ENCODE measurements at places on chromosomes 3 and 15.

- DNase-seq = no peak
Measured at GRCh38 chr3:45628746-45629145, 34.2 kb downstream of the LIMD1 start.

DNA sequence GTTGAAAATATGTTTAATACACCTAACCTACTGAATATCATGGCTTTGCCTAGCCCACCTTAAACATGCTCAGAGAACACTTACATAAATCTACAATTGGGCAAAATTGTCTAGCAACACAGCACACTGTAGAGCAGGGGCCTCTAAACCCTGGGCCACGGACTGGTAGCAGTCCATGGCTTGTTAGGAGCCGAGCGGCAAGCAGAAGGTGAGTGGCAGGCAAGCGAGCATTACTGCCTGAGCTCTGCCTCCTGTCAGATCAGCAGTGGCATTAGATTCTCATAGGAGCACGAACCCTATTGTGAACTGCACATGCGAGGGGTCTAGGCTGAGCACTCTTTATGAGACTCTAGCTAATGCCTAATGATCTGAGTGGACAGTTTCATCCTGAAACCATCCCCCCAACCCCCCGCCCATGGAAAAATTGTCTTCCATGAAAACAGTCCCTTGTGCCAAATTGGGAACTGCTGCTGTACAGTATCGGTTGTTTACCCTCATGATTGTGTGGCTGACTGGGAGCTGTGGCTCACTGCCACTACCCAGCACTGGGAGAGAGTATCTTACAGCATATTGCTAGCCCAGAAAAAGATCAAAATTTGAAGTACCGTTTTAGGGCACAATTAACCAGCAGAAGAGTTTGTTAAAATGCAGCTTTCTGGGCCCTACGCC is 26.1 kb downstream of the CMSS1 start:
- no peak for DNase-seq

DNA sequence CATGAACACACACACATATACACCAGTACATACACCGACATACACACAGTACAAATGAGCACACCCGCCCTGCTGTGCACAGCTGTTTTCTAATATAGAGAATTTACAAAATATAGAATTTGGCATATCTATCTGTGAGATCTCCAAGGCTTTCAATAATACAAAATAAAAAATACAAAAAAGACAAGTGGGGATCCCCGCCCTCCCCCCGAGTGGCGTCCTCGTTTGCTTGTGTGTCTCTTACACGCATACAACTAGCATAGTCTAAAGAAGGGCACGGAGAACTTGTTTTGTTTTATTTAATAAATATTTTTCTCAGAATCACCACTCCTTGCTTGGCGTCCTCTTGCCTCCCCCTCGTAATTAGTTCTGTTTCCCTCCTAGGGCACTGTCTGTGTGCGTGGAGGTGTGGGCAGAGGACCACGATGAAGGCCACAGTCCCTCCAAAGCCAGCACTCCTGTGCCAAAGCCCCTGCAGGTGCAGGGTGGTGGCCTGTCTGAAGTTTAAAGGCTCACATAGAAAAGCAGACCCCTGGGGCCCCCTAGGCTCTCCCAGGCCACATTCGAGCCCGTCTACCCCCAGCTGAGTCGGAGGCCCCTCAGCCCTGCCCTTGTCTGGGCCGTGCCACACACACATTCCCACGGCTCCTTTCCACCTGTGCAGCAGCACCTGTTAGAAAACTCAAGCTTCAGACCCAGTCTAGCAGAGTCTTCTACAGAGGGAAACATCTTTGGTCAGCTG is 82.1 kb downstream of the SEC22A start:
- DNase-seq = no peak

DNA sequence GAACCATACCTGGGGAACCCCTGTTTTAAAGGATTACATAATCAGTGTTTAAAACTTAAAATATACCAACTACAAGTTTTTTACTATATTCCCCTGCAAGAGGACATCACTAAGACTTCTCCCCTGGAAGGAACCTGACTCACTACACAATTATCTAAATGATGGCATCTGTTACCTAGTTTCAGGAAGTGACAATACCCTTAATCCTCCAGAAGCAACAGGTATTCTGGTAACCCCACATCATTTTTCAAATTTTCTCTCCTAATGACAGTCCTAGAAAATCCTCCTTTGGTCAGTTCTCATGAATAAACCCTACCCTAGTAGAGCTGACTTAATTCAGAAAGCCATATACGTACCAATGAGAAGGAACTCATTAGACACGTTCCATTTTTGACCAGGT is 78.4 kb downstream of the RFX7 start:
- DNase-seq = no peak

- DNase-seq = no peak
Measured at GRCh38 chr3:25056803-25057351, 371.2 kb upstream of the RARB start.

- no peak for DNase-seq
Measured at GRCh38 chr3:114644367-114644766, 350.5 kb downstream of the TIGIT start.

DNA sequence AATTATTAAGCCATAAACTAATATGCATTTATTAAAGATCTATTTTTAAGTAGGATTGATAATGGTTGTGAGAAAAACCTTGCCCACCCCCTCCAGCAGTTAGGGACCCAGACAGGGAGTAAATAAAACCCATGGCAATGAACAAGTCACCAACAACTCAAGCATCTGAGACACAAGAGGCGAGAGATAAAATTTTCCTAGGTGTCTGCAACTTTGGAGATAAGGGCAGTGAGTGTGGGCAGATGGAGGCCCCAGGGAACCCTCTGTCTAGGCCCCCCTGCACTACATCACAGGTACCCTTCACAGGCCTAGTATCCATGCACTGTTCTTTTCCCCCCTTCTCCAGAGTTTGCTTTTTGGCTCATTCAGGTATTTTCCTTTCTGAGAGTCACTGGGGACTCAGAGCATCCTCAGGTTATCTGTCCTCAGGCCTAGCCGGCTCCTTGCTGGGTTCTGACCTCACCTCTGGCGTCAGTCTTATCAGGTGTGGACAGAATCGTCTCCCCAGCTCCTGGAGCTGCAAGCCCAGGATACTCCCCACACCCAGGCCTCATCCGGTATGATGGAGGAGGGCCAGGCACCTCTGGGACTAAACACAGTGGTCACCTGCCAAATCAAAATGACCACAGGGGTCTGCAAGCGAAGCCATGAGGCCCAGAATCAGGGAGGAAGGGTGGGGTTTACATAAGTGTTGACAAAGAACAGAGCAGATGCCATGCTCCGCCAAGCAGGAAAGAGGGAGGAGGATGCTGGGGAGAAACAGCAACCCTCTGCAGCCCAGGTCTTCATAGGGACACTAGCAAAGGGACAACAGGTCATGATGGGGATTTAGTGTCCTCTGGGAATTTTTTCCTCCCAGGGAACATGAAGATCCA is 50.4 kb downstream of the CCNL1 start:
- no peak for DNase-seq

DNA sequence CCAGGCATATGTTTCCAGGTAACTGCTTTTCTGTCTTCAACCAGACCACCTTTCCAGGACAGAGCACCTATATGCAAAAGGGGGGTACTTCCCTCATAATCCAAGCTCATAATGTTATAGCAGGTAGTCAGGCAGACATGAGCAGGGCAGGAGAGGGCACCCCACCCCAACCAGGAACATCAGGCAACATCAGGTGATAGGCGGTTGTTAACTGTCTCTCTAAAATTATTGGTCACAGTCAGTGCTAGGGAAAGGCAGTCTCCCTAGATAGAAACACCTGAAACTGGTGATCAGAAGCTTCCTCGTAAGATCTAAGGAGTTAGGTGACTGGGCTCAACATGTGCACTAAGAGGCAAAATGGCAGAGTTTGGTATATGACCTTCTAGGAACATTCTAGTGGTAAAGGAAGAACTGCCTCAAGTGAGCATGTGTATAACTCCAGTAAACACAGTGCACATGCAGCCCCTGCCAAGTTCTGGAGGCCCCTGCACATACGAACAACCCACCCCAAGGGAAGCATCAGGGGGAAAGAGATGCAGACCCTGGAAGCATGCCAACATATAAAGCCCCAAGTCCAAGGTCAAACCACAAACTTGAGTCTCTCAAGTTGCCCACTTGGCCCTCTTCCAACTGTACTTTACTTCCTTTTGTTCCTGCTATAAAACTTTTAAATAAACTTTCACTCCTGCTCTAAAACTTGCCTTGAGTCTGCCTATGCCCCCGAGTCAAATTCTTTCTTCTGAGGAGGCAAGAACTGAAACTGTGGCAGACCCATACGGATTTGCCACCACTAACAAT is 270.9 kb downstream of the ULK4 start:
- DNase-seq = no peak

- no peak for DNase-seq
Measured at GRCh38 chr3:63808633-63809032, 10.5 kb upstream of the C3orf49 start.

DNA sequence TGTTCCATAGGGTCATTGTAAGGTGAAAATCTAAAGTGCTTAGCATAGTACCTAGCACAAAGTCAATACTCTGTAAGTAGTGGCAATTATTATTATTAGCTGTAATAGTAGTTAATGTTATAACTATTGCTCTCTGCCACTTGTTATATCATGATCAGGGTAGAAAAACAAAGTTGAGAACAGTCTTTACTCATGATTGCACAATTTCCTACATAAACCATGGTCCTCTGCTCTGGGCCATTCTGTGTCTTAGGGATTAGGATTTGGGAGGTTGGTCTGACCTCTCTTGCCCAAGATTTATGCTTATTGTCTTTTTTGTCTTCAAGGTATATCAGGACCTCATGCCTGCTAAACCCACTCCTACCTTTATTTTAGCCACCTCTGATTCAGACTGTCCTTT is 4.3 kb upstream of the LRRC58 start:
- DNase-seq = no peak

GRCh38 chr3:8660175-8661118 is 15.8 kb upstream of the SSUH2 start:
- no peak for DNase-seq

Data from activated T-helper 1 cell treated with anti-CD3 and anti-CD28 coated beads, Interleukin-2, amount 50 U/mL, for 16 hours (primary cell).